ENCODE measurements at places on chromosomes 6 and 20. TPM values are rescaled to one million over a fixed set of nuclear protein-coding genes. Genes with fewer than 3 reads are reported as not detected.

Gene BPIFB2
- not detected for total RNA-seq

GRCh38 chr6:33024521-33024920, 15.1 kb upstream of the HLA-DOA start:
- no peak for DNase-seq

DNA sequence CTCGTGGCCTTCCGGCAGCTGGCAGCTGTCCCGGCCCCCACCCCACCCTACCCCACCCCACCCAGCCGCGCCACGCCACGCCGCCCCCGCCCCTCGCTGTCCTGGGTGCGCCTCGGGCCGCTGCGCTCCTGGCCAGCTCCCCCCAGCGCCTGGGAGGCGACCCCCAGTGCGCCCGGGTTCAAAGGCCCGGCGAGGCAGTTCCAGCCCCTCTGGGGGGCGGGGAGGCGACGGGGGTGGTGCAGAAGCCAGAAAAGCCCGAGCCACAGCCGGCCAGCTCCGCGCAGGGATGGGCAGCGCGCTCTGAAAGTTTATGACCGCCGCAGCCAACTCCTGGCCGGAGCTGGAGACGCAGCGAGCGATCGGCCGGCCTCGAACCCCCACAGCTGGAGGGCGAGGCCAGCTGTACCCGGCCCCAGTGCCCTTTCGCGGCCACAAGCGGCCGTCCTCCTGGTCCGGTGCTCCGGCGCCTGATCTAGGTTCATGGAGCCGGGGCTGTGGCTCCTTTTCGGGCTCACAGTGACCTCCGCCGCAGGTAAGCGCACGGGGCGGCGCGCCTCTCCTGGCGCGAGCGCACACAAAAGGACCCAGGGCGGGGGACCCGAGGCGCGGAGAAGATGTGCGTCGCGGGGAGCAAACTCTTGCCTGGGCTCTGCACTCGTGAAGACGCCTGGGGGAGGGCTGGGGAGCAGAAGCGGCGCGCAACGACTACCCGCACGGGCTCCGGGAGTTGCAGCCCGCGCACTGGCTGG, at the start of gene EDN3:
EDN3 (plus strand) TSS at position 279 of the 749 bp plus-strand sequence; CDS start at position 481, 202 bp downstream.
- no peak for DNase-seq

- no peak for DNase-seq
Observed at GRCh38 chr6:96394727-96395126, 126.9 kb upstream of the UFL1 start.

DNA sequence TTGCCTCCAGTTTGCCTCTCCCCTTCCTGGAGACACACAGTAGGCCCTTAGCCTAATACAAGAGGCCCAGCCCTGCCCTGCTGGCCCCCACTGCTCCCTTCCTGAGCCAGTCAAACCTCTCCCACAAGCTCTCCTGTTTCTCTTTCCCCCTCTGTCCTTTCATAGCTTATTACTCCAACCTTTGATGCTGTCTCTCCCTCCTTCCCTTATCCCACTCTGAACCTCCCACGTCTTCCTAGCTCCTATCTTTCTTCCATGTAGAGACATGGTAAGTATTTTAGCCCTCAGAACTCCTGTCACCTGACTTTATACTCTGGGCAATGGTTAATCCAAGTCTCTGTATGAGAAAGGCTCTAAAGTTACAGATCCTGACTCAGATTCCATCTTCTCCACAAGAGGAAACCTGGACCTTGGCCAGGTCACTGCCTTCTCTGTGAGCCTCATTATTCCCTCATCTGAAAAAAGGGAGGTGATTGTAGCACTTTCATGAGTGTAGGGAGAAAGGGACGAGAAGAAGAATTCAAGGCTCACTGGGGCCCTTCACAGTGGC, 6.7 kb downstream of the TGIF2 start:
- no peak for DNase-seq

Gene MUCL3
- not detected for total RNA-seq

- no peak for DNase-seq
Observed at GRCh38 chr6:19934996-19935591, 97.9 kb downstream of the ID4 start.

All from Daoy (cell line).